ENCODE measurements at places on chromosomes 4 and X.

DNA sequence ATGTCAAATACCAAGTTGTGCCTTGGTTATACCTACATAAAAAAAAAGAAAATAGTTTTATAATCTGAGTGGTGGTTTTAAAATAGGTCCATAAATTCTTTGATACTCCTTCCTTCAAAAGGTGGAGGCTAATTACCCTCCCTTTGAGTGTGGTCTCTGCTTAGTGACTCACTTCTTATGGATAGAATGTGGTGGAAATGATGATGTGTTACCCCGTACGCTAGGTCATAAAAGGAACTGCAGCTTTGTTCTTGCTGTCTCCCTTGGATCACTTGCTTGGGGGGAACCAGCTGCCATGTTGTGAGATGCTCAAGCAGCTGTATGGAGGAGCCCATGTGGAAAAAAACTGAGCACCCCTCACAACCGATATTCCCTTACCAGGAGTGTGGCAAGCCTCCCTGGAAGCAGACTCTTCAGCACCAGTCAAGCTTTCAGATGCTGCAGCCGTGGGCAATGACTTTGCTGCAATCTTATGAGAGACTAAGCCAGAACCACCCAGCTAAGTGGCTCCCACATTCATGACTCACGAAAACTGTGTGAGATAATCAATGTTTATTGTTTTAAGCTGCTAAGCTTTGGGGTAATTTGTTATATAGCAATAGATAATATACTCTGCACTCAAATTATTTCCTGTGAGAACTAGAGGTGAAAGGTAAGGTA lies 195.0 kb upstream of the GATB start:
- no peak for DNase-seq

- DNase-seq = no peak
These were observed 33.0 kb downstream of the TSPAN5 start for GRCh38 chr4:98625399-98625798.

- no peak for DNase-seq
These were observed 780.9 kb downstream of the ARAP2 start for GRCh38 chr4:35463251-35463952.

DNA sequence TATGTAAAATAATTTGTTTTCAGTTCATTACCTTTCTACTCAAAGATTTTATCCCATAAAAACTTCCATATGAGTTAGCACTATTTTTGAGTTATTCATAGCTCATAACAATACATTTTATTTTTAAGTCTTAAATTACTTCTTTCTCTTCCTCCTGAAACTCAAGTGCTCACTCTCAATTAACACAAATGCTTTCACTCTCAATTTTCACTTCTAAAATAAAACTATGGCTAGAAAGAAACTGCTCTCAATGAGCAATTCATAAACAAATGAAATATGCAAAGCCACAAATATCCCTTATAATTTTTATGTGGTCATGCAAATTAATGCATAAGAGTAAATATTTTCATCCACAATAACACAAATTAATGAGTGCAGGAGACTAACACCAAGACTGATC lies 38.8 kb downstream of the MAML3 start:
- no peak for DNase-seq

- no peak for DNase-seq
These were observed 264.3 kb downstream of the NPFFR2 start for GRCh38 chr4:72295966-72296557.

- no peak for DNase-seq
These were observed 55.7 kb downstream of the ANTXR2 start for GRCh38 chr4:80017125-80017854.

GRCh38 chr4:183989931-183990330 lies 84.8 kb downstream of the STOX2 start:
- no peak for DNase-seq
